ENCODE measurements at places on chromosomes 3 and 15.

GRCh38 chr15:66408254-66408653, 21.5 kb downstream of the MAP2K1 start:
- no peak for DNase-seq

DNA sequence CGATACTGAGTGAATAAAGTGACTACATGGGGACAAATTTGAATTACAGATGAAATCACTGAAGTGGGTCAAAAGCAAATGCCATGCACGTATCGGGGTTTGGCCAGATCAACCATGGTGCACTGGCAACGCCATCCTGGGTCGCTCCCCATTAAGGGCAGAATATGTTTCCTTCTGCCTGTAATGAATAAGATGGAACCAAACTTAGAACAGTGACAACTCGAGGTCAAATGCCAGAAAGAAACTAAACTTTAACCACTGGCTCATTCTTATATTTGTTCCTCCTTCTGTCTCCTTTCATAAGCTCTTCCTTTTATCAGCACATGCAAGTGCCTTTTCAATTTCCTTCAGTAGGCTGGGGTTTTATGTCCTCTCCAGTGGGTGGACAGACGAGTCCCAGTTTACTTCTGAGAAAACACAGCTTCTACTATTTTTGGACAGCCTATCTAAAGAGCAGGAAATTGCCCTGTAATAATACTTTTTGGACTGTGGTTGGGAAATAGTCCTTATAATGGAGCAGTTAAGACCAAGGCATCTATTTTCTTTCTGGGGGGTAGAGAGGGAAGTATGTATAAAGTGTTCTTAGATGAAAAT, 61.4 kb downstream of the WHAMM start:
- DNase-seq = no peak

- no peak for DNase-seq
Observed at GRCh38 chr3:194767446-194768207, 81.9 kb downstream of the FAM43A start.

DNA sequence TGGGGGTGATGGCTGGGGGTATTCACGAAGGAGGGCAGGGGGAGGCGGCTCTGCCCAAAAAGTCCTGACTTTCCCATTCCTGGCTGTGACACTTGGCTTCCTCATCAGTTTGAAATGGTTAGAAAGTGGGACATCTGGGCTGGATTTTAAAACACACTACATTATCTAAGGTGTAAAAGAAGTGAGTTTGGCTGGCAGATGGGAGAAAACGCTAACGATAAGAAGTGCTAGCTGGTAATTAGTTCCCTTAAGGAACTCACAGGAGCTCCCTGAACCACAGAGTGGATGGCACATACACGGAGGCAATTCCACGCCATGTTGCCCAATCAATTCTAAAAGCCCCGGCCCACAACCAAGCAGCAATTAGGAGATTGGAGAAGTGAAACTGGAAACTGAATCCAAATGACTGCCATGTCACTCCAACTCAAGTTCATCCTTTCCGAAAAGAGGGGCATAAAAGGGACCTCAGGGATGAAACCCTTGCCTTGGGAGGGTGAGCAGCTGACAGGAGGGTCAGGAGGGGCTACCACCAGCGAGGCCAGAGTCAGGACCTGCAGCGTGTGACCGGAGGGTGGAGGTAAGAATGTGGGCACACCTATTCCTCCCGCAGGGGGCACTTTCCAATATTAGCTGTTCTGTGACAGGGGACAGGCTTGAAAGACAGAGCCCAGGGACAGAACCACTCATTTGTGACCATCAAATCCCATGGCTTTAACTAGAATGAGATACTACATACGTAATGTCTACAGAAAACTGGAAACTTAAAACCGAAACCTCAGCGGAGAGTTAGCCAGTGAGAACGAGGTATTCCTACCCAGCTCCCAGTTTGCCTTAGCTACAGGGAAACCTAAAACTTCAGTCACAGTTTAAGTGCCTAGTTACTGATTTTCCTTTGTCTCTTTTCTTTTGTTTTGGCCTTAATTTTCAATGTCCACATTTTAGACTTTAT, 95.3 kb upstream of the OXTR start:
- DNase-seq = no peak

DNA sequence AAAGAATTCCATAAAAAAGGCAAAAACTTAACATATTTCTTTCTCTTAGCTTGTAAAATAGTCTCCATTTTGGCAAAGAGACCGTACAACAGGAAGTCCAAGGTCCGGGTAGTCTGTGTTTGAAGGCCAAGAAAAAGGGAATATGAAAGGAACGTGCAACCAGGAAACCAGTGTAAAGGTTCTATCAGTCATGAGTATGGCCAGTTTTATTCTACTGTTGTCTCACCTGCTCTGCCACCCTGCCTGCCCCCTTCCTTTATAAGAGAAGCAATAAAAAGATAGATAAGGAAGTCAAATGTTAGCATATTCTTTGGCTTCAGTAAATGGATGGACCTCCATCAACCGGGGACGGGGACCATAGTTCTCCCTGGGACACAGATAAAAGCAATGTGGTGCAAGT, 370.6 kb upstream of the ROBO2 start:
- DNase-seq = no peak

All from HEK293T (cell line).